Effector memory CD4-positive, alpha-beta T cell (primary cell): ENCODE measurements at places on chromosomes 3 and 15.

DNA sequence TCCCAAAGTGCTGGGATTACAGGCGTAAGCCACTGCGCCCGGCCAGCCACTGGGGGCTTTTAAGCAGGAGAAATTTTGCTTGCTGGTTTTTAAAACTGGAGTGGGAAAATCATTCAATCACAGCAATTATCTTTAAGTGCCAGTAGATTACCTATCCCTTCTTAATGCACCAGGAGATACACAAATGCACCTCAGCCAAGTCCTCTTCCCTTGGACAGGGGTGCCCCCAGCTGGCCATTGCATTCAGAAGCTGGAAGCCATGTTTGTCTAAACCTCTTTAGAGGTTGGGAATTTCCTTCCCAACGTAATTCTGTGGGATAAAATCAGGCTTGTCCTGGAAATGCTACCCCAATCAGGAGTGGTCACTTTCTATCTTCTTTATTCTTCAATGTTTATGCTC lies 26.6 kb downstream of the MIX23 start:
- peak; percentile 23 for DNase-seq

DNA sequence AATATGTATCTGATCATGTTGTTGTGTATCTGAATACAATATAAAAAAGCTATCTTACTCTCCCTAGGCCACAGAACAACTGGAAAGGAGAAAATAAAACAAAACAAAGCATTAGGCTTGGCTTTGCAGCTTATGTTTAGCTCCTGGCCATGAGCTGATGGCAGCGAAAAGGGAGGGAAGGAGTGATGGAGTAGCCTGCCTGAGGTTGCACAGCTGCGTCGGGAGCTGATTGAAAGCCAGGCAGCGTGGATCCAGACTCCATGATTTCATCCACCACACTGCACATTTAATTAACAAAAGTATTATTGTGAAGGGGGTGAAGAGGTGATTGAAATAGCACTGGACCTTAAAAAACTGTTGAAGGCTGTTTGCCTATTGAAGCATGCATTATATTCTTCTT lies 212.2 kb downstream of the GABRG3 start:
- DNase-seq: no peak

DNA sequence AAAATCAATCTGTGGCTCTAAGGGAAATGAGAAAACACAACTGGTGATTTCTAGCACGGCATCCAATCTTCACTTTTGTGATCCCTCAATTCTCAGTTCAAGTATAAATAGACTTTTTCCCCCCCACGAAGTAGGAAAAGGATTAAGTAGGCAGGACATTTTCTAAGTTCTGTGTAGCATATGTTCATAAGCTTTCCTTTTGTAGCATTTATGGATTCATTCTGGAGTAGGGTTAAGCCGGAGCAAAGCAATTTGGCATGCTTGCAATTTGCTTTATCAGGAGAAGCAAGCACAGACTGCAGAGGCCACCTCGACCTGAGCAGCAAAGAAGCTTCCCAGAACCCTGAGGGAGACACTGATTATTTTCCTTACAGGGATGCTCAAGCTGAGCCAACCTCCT lies 66.3 kb downstream of the FHIT start:
- no peak for DNase-seq

DNA sequence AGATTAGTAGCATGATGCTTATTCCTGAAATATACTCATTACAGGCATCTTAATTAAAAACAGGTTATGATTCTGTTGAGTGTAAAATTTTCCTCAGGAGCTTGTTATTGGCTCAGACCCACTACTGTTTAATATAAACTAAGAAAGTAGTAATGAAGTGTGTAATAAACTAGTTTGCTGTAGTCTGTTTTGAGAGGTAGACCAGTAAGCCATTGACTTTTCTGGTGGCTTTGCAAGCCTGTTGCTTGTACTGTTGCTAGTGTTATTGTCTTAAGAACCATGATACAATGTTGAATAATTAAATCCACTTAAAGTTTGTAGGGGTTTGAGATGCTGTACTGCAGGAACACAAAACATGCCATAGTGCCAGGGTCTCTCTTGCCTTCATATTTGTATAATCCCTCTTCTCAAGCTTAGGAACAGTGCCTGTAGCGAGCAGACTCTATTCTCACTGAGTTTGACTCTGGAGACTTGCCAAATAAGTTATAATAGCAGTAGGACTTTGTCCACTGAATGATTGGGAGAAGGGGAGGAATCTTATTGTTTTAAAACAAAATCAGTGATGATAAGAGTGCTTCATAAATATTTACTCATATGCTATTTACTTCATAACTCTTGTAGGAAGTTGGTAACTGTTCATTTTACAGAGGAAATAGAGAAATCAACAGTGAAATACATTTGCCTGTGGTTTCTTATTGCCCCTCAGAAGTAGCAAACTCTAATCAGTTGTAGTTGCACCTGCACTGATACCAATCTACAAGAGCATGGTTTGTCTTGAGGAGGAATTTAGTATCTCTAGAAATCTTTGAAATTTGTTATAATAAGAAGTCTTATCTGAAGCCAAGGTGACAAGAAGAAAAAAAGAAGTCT lies 13.4 kb downstream of the TCF12 start:
- DNase-seq: no peak

- no peak for DNase-seq
Observed at GRCh38 chr3:148643389-148643840, 54.3 kb upstream of the AGTR1 start.

DNA sequence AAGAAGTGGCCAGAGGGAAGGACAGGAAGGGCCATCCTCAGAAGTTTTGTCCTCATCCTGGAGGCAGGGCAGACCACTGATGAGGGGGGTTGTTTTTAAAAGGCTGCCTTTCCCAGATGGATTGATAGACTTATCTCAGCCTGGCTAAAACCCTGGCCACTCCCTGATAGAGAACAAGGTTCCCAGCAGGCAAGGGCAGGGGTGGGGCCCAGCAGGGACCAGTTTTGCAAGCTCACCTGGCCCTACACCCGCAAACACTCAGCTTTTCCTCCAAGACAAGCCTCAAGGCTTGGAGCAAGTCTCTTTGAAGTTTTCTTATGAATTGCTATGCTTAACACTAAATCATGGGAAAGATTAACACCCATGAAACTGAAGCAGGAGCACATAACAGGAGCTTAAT lies 9.1 kb downstream of the LIPC start:
- no peak for DNase-seq

GRCh38 chr3:171847133-171847532 lies 4.0 kb downstream of the TMEM212 start:
- no peak for DNase-seq

GRCh38 chr3:184470551-184470950 lies 90.7 kb downstream of the CHRD start:
- DNase-seq: no peak

DNA sequence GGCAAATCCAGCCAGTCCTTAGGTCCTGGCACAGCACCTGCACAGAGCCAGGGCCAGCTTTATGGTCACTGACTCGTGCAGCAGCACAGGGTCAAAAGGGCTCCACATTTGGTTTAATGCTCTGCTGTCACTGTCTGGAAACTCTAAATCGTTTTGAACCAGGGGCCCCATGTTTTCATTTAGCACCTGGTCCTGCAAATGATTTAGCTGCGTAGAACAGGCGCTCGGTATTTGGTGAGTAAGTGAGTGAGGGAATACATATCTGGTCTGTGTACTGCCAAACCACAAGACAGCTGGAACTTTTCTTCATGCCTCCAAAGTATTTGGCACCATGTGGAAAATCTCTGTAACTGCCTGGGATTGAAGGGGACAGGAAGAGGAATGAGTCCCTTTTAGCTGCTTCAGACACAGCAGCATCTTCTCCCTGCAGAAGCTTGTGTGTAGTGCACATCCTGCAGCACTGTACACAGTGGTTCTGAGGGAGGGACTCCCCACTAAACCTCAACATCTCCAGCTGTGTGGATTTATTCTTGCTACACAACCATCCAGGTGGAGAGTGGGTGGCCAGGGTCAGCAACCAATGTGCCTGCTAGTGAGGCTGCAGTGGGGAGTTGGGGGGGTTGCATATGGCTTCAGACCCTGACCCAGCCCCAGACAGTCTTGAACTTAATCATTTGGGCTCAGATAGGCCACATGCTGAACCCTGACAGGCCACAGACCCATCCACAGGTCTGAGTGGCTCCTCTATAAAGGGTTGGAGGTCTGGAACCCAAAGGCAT lies 1.1 kb downstream of the SH2D7 start:
- no peak for DNase-seq

DNA sequence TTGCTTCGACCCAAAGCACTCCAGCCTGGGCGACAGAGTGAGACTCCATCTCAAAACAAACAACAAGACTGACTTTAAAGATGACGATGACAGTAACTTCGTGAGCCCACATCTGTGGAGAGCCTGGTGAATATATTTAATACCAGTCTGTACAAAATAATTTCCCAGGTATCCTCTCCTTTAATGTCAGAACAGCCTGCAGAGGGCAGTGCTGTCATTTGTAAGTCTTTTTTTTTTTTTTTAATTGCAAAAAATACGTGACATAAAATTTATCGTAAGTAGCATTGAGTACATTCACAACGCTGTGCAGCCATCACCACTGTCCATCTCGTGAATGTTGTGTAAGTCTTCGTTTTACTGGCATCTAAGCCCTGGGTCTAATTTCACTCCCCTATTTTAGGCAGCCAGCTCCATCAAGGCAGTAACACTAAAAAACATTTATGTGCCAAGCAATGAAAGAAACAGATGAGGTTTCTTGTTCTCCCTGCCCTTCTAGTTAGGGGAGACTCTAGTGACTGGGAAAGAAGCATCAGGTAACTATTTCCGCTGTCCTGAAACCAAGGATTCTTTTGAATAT lies 1.4 kb downstream of the HTD2 start:
- DNase-seq: no peak

DNA sequence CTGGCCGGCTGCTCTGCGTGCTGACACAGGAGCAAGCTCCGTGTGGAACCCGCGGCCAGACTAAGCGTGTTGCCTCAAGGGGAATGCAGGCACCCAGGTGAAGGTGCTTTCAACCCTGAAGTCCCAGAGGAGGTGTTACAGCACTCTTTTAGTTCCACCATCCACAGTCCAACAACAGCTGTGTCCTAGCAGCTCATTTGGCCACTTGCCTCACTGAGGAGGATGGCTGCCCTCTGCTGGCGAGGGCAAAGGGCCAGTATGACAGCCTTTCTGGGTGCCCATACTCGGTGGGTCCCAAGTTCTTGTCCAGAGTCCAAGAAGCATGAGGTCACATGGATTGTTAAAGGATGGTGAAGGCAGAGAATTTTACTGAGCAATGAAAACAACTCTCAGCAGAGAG lies 87.8 kb downstream of the C3orf85 start:
- no peak for DNase-seq

DNA sequence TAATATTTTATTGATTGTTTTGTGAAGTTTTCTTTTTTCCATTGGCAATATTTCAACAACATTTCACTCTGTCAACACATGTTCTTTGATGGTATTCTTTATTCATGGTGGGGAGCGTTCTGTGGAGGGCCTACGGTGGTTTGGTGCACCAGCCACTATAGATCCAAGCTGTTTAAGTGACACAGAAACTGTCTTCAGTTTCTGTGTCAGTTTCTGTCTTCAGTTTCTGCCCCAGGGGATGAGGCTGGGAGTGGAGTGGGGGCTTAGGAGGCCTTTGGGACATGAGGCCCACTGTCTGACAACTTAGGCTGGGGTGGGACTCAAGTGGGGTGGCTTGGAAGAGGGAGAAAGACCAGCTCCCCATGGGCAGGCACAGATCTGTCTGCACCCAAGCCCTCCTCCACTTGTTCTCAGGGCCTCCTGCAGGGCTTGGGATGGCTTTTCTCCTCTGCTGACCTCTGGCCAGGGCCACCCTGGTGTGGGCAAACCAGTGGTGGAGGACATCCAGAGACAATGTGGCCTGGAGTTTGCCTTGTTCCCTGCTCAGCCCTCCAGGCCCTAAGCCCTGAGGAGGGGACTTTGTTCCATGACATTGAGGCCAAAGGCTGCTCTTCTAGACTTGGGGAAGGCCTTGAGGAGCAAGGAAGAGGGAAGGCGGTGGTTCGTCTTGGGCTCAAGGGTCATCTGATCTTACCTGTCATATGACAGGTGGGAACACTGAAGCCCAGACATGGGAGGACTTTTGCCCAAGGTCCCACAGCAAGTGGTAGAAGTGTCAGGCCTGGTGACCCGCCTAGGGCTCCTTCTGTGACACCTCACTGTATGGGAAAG lies 60.3 kb upstream of the SMAD6 start:
- DNase-seq: no peak

GRCh38 chr3:15892311-15893227 lies 94.8 kb upstream of the ANKRD28 start:
- DNase-seq: no peak

DNA sequence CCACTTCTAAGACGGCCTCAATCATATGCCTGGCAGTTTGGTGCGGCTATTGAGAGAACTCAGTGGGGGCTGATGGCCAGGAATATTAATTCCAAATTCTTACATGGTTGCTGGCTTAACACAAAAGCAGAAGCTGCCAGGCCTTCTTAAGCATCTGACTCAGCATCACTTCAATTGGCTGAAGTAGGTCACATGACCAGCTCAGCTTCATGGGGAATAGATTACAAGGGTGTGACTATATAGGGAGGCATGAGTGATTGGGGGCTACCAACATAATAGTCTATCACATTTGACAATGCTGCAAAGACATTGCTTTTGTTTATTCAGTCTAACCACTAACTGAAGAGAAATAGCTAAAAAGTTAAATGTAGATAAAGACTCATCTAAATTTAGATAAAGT lies 101.6 kb upstream of the ANKRD28 start:
- DNase-seq: no peak

- no peak for DNase-seq
Observed at GRCh38 chr3:17384567-17385296, 357.7 kb downstream of the TBC1D5 start.

GRCh38 chr3:43994657-43995546 lies 246.8 kb upstream of the TOPAZ1 start:
- no peak for DNase-seq

GRCh38 chr3:196141052-196141865 lies 59.4 kb upstream of the TFRC start:
- DNase-seq: no peak

DNA sequence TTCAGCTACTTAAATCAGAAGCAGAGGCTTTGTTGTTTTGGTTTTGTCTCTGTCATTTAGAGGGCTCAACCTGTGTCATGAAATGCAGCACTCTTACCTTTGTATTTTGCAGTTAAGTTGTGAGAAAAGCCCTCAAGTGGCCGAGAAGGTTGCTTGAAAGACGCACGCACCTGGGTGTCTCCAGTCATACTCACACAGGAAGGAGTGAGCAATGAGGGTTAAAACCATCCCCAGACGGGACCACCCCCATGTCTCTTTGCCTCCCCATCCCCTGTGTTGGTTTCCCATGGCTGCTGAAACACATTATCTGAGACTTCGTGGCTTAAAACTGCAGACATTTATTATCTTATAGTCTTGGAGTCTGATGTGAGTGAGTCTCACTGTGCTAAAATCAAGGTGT lies 376.1 kb upstream of the CFAP20DC start:
- DNase-seq: peak; percentile 39
